ENCODE measurements at places on chromosomes 6 and 20.

- no peak for DNase-seq
Observed at GRCh38 chr20:48267860-48268633, 482.8 kb upstream of the SULF2 start.

- DNase-seq, result no peak
Observed at GRCh38 chr20:41076776-41077175, 48.2 kb downstream of the TOP1 start.

DNA sequence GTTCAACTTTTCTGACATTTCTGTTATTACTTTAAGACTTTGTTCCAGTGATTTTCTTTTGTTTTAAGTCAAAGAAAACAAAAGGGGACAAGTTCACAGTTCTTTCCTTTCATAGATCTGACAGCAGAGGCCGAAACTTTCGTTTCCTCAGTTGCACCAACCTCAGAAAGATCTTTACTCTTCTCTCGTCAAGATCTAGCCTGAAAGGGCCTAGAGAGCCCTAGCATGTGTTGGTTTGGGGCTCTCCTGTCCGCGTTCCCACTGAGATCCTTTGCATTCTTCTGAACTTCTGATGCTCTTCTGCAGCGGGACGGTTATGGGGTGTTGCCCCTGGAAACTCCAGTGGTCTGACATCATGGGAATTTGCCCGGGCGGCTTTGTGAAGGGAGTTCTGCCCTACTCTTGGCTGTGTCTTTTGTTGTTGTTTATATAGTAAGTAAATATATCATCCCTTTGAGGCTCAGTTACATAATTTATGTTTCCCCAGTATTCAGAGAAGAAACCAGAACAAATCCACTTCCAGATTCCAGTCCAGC, 129.1 kb downstream of the SASH1 start:
- no peak for DNase-seq

DNA sequence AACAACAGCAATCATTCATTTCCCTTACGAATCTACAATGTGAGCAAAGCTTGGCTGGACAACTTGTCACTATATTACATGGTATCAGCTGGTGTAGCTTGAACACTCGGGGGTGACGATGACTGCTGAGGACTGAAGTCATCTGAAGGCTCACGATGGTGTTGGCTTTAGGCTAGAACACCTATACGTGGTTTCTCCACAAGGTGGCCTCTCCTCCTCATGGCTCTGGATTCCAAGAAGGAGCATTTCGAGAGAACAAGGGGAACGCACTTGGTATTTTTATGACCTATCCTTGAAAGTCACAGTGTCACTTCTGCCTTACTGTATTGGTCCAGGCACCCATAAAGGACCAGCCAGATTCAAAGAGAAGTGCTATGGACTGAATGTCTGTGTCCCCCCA, 37.5 kb upstream of the ADGRF1 start:
- DNase-seq, result no peak

Measured in NCI-H460 (cell line).